ENCODE measurements at places on chromosomes 7 and 10.

DNA sequence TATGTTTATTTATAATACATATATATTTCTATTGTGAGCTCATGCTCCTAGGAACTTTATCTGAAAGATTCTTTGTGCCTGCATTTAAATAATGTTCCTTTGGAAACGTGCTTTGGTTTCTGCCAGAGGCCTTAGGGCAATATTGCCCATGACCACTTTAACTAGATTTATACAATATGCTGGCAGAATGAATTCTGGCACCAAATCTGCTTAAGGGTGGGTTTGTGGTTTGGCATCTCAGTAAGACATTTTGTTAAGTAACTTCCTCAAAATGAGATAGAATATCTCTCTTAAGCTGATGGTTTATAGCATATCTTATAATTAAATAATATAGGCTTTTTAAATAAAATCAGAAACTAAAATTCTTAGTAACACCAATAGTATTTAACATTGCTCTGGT is 252.9 kb downstream of the RNLS start:
- DNase-seq = no peak

GRCh38 chr10:79381804-79382221 is 34.5 kb downstream of the PPIF start:
- no peak for DNase-seq

DNA sequence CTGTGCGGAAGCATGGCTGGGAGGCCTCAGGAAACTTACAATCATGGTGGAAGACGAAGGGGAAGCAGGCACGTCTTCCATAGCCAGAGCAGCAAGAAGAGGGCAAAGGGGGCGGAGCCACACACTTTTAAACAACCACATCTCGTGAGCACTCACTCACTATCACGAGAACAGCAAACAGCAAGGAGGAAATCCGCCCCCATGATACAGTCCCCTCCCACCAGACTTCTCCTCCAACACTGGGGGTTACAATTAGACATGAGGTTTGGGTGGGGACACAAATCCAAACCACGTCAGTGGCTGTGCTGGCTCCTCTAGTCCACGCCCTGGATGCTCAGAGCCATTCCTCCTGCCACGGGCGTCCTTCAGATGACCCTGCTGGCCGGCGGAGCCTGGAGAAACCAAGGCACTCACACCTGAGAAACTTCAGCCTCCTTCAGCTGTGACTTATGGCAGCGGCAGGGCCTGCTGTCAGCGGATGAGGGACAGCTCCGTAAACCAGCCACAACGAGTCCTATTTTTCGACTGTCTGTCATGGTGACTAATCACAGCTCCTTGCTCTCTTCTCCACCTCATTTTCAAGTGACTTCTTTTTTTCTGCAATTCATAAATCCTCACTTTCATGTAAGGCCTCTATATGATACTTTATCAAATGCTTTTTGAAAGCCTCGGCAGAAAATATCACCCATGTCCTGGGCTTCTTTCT is 167.9 kb upstream of the PFKP start:
- DNase-seq = no peak

GRCh38 chr7:14836571-14837189 is 65.9 kb downstream of the DGKB start:
- no peak for DNase-seq

DNA sequence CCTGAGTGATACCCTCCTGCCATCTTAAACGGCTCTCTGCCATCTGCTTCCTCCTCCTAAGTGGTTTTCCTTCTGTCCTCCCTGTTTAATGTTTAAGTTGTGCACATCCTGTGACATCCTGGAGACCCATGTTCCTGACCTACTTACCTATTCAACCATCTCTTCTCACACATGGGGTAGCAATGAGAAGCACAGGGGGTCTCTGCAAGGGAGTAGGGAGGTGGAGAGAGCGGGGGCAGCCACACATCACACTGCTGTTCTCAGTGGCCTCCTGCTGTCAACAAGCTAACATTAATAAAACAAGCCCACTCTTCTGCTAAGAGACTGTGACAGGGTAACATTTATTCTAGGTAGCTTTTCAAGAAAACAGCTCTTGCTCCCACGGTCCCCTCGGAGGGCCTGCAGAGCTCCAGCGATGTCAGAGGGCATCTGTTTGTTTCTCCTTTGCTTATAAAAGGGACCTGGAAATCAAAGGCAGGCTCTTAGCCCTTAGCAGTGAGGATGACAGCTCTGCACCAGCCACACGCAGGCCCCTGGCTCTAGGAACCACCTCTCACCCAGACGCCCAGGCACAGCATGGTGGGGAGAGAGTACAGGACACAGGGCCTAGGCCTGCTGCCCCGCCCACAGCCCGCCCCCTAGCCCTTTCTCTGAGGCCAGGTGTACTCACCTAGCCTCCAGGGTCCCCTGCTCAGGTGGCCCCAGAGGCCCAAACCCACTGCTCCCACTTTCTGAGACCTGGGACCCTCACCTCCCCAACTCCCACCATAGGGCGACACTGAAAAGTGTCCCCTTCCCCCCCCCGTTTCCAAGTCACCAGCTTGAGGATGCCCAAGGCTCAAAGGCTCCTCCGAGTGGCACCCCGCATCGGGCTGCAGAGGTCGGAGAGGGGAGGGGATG is 943 bp upstream of the SLC18A2 start:
- no peak for DNase-seq

DNA sequence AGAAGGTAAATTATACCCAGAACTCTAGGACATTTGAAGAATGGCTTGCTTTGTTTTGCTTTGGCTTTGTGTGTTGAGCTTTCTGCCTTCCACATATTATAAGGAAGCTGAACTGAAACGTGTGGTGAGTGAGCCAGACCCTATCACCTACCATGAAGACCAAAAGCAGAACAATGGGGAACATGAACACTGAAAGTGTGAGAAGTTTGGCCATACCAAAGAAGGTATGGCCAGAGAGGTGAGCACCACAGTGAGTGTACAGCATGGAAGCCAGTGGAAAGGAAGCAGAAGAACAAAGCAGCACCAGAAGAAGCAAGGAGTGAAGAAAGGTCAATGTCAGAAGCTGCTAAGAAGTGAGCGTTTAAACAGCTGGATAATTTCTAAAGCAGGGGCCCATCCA is 59.7 kb upstream of the CCDC71L start:
- no peak for DNase-seq

GRCh38 chr7:2008936-2009540 is 223.7 kb downstream of the MAD1L1 start:
- DNase-seq = no peak

- DNase-seq = no peak
These were observed 61.0 kb upstream of the MKI67 start for GRCh38 chr10:128186959-128187787.

DNA sequence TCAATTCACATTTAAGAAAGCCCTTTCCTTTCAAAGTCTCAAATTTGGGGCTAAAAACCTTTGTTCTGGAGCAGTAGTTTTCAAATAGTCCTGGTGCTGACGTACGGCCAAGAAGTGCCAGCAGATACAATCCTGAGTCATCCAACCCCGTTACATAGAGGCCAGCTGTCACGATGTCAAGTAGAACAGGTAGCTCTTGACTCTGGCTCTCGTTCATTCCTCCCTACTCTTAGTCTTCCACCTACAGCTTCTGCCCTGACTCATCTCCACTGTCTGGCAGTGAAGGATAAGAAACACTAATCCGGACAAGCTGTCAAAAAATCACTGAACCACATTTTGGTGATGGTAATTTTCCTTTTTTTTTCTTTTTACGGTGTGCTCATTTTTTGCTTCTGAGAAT is 132.4 kb upstream of the PTN start:
- no peak for DNase-seq

DNA sequence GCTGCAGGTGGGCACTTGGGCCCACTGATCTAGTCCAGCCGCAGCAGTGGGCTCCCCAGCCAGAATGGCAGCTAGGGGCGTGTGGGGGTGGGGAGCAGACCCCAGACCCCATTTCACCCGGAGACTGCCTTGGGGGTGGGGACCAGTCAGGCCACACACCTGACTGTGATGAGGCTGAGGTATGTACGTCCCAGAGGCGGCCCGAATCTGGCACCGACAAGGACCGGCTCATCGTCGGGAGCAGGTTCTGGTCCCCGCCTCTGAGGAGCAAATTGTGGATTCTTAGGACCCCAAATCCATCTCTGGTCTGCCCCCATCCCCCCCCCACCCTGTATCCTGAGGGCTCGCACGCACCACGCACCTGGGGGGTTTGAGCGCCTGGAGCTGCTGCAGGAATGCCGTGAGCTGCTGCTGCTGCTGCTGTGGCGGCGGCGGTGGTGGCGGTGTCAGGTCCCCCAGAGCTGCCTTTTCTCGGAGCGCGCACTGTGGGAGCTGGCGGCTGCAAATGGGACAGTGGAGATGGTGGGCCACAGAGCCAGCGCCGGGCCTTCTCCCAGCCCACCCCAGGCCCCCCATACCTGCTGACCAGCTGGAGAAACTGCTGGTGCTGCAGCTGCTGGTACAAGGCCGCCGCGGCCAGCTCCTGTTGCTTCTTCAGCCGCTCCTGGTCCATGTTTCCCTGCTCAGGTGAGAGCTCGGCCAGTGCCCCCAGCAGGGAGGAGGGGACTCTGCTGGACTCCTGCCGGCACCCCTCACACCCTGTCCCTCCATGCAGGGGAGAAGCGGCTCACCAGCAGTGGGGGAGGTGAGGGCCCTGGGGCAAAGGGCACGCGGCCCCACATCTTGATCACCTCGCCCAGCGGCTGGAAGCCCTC is 10.2 kb downstream of the GIGYF1 start:
- DNase-seq = no peak
